Putamen (tissue), 1 donor: ENCODE measurements at places on chromosomes 3 and 15.

DNA sequence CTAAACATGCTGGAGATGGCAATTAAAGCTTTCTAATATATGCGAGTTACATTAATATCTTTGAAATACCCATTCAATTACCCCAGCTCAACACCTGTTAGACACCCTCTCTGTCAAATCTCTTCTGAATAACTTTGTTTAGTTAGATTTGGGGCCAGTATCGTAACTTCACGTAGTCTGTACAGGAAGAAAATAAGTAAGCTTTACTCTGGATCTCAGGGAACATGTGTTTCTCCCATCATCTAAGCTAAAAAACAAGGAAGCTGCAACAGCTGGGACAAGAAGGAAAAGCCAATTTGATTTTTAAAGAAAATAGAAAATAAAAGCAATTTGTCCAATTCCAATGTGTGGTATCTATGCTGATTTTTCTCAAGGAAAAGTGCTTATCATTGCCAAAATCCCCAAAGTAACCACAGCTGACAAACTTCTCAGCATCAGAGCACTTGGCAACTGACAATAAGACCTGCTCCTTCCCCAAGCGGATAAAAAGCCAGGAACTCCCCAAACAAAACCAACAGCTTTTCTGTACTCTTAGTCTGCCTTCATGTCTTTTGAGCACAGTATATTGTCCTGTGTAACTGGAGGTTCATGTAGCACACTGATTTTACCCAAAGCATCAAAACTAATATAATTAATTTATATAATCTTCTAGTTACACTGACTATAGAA, 279.1 kb downstream of the ZBTB20 start:
- no peak for DNase-seq

GRCh38 chr3:184738982-184739381, 27.1 kb upstream of the MAGEF1 start:
- DNase-seq = no peak

DNA sequence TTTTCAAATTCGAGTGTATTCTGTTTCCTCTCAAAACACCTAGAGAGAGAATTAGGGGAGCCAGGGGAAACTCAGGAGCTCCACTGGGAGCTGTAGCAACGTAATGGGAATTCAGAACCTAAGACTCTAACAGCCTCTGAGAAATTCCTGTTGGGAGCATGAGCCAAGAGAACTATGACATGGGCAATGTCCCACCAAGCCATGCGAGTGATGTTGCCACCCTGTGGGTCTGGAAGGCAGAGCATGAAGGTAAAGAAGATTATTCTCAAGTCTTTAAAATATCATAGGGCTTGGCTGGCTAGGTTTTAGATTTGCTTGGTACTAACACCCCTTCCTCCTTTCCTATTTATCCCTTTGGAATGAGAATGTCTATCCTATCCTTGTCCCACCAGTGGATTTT, 392.6 kb upstream of the ADAMTS9 start:
- DNase-seq = no peak

DNA sequence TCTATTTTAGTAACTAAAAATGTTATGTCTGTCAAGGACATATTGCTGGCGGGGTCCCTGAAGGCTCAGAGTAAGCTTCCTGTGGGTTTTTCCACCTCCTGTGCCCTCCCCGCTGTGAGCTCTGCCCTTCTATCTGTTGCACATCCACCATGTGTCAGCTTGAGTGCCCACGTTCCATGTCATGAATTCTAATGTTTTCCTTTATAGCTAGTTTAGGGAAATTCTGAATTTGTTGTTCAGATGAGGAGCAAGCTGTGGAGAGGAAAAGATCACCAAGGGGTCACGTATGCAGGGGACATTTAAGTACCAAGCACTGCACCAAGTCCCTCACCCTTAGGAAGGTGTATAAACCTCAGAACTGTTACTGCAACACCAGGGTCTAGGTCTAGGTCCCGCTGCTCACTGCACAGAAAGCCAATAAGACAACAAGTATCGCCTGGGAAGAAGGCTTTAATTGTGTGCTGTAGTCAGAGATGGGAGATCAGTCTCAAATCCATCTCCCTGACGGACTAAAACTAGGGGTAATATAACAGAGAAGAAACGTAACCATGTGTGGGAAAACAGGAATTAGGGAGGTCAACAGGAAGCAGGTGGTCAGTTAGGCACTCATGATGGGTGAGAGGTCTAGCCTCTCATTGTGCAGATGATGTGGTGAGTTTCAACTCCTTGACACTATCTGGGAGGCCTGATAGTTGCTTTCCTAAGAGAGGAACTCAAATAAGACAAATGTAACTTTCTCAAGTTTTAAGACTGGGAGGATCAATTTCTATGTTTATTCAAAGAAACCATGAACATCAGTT, 9.7 kb downstream of the GP9 start:
- DNase-seq = no peak

DNA sequence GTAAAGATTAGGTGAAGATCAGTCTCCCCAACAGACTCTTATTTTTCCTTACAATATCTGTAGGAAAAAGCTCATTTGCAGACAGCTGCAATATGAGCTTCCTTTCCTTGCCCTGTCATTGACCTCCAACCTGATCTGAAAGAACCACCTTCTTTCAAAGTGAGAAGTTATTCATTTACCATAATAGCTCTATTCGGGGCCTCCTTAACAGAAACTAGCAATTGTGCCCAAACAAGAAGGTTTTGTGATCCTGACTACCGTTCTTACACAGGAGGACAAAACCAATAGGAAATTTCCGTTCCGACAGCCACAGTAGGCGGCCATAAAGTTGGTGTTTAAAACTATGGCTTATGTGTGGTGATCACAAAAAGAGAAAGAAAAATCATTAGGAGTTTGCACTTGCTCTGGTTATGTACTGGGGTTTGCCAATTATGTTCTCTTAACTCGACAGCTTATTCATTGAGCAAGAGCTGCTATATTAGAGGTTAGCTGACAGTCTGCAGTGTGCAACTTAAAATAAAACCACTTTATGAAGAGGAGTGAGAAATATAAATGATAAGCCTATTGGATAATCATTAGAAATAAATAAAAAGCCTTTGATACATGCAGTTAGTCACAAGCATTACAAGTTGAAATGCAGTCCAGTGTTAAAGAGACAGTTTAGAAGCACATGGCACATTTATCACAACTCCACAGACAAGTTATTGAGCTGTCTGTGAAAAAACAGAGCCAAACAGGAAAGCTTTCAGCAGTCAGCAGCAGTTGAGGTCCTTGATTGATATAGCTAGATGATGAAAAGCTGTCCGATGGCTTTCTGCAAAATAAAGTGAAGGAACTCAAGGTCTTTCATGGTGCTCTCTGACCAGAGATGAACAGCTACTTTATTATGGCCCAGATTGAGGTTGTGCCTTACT, 199.8 kb downstream of the WDR72 start:
- DNase-seq = no peak

DNA sequence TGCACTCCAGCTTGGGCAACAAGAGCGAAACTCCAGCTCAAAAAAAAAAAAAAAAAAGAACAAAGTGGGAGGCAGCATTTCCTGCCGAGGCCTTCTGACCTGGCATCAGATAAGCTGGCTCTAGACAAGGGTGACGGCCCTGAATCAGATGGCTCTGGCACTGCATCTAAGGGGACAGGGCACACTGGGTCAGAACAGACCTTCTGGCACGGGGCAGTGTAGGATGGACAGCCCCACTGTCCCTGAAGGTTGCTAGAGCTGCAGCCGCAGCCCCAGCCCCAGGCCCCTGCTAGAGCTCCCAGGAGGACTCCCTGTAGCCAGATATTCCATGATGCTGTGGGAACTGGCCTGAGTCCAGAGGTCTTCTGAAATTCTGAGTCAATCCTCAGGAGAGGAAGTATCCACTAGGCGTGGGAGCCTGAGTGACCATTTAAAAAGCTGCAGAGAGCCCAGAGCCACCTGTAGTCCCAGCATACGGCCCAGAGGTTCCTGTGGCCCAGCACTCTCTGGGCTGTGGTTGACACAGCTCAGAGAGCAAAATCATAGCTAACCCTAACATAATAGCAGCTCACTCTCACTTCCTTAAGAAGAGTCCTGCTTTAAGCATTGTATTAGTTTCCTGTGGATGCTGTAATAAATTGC, 69.2 kb upstream of the MFGE8 start:
- DNase-seq = no peak

GRCh38 chr3:42153039-42153438, 61.9 kb downstream of the TRAK1 start:
- DNase-seq = no peak

- no peak for DNase-seq
Observed at GRCh38 chr3:119595639-119596334, 1.9 kb upstream of the PLA1A start.

- DNase-seq = peak; percentile 52
Observed at GRCh38 chr3:46866720-46867549, 3.7 kb upstream of the MYL3 start.

DNA sequence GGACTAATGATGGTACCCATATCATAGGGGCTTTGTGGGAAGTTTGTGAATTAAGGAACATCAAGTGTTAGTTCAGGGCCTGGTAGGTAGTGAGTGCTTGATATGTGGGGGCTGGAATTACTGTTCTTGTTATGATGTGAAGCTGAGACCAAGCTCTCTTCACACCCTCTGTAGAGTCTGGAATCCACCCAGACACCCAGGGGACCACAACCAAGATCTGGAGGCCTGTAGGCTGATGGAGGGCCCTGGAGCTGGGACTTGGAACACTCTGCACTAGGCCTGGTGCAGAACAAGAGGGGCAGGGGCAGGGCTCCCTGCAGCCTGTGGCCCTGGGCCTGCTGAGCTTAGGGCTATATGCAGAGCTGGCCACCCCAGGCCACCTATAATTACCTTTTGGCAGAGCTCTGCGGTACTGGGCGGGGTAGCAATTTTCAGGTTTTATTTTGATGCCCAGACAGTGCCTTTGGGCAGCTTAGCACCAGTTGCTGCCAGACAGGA, 13.1 kb upstream of the PRKCD start:
- DNase-seq = no peak

- no peak for DNase-seq
Observed at GRCh38 chr3:150330872-150331271, 77.2 kb upstream of the TSC22D2 start.

- DNase-seq = no peak
Observed at GRCh38 chr3:126883241-126883640, 99.7 kb upstream of the PLXNA1 start.

DNA sequence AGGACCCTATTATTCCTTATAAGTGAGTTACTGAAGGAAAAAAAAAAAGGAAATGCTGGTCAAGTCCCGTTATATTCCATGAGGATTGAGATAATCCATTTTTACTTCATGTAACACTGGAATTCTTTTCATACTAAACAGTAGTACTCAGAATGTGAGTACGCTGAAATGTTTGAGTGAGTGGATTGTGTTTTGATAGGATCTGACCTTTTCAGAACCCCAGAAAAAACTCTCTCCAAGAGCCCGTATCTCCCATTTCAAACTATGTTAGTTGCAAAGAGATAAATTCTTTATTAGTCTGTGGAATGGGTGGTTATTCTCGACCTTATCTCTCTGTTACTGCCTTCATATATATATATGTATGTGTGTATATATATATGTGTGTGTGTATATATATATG, 2.5 kb upstream of the LPP start:
- no peak for DNase-seq
